ENCODE measurements at places on chromosomes 7 and 10. TPM values are rescaled to one million over a fixed set of nuclear protein-coding genes. Genes with fewer than 3 reads are reported as not detected.
A peak's percentile ranks its signal among the peaks of the same experiment; 100 is the strongest.

- H3K4me3 ChIP-seq = no peak overlapping the region
- no peak overlapping the region for H3K27ac ChIP-seq
- no peaks in the 10 kb centered on the region for H3K36me3 ChIP-seq
- no peak for DNase-seq
- H3K4me1 ChIP-seq = no peaks in the 10 kb centered on the region
Measured at GRCh38 chr10:48750991-48751390, 66.3 kb downstream of the WDFY4 start.

GRCh38 chr10:126569513-126570244, 100.8 kb downstream of the C10orf90 start:
- H3K27ac ChIP-seq = no peak overlapping the region
- H3K4me3 ChIP-seq = no peak overlapping the region

- no peak overlapping the region for H3K4me3 ChIP-seq
- H3K27ac ChIP-seq = no peak overlapping the region
- peaks cover 17% of the 10 kb centered on the region for H3K4me1 ChIP-seq
- no peaks in the 10 kb centered on the region for H3K27me3 ChIP-seq
Measured at GRCh38 chr10:114548662-114549061, 109.4 kb downstream of the ABLIM1 start.

DNA sequence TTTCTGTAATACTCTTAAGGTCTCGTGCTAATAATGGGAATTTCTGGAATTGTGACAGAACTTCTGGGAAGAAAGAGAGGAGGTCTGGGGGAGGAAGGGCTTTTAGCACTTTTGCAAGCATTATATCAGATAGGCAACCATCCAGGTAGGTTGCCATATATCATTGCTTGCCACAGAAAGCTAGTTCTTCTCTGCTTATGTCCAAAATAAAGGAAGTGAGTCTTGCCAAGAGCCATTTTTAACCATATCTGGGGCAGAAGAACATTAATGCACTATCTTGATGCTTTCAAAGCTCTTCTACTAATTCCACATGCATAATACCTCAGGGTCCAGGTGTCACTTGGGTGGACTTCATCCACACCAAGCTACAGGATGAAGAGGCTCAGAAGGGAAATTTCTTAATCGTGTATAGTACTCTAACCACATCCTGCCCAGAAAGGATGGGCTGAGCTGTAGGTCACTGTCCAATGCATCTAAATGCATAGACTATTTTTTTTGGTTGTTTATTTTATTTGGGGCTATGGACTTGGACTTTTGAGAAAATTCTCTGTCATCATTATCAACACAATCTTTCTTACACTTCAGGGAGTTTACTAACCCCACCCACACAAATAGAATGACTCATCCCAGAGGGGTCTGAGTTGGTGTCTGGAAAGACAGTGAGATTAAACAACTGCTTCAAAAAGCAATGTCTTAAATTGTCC, 68.9 kb upstream of the ADO start:
- H3K36me3 ChIP-seq = no peaks in the 10 kb centered on the region
- no peak overlapping the region for H3K27ac ChIP-seq
- no peaks in the 10 kb centered on the region for H3K4me1 ChIP-seq
- H3K27me3 ChIP-seq = no peaks in the 10 kb centered on the region

DNA sequence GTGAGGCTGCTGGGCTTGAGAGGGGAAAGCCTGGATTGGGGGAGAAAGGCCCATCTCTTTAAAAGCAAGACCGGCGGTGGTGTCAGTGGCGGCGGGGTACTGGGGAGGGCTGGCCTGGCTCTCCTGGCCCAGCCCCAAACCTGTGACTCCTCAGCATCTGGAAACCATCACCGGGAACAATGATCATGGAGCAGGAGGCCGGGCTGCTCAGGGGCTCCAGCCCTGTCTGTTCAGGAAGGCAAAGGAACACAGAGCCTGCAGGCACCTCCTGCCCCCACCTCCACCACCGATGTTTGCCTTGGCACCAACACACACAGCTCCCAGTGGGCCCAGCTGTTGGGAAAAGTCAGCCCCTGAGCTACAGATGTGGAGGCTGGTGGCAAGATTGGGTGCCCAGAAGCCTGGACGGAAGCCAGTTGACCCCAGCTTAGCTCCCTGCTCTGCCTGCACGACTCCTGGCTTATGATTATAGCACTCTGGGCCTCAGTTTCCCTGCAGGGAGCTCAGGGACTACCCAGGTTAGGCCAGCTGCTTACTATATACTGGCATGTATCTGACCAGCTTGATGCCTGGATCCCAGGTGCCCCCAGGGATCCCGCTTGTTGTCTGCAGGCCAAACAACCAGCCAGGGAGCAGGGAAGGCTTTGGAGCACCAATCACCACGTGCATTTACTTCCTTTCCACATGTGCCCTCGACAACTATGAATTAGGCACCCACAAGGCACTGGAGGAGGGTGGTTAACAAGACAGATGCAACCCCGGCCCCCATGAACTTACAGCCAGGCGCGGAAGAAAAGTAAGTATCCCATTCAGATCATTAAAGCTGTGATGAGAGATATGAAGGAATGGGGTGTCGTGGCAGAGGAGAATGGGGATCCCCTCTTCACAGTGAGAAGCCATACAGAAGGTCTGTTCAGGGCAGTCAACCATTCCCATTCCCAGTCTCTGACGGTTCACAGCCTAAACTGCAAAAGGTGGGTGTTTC, 37.3 kb downstream of the ZCCHC24 start:
- peaks cover 5% of the 10 kb centered on the region for H3K36me3 ChIP-seq
- H3K4me1 ChIP-seq = peaks cover 11% of the 10 kb centered on the region
- H3K27me3 ChIP-seq = no peaks in the 10 kb centered on the region
- DNase-seq = no peak
- H3K27ac ChIP-seq = no peak overlapping the region

DNA sequence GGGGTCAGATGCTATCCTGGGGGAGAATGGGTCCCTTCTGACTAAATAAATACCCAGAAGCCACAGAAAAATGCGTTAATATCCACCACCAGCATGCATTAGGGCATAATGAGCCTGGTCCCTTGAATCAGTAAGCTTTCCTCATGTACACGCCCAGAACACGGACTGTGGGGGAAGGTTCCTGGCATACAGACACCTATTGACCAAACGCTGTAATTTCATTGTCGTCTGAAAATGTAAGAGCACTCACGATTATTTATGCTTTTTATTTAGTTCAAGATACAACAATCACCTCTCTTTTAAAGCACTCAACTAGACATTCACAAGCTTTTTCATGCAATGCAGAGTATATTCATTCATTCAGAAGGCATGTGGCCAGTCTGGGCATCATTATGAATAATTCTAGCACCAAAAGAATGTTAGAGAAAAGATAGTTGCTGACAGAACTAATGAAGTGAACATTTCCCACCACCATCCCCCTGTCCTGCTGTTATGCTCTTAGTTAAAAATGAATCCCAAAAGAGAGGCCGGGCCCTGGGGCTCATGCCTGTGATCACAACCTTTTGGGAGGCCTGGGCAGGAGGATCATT, 101.0 kb downstream of the SVIL start:
- H3K27me3 ChIP-seq = no peaks in the 10 kb centered on the region
- no peak overlapping the region for H3K27ac ChIP-seq

- DNase-seq = no peak
- H3K27me3 ChIP-seq = no peaks in the 10 kb centered on the region
- H3K4me3 ChIP-seq = no peak overlapping the region
- H3K36me3 ChIP-seq = no peaks in the 10 kb centered on the region
Measured at GRCh38 chr10:26274391-26274790, 57.8 kb downstream of the GAD2 start.

- H3K27me3 ChIP-seq = no peaks in the 10 kb centered on the region
- no peak overlapping the region for H3K4me3 ChIP-seq
- DNase-seq = no peak
- no peaks in the 10 kb centered on the region for H3K36me3 ChIP-seq
- H3K27ac ChIP-seq = no peak overlapping the region
- no peaks in the 10 kb centered on the region for H3K4me1 ChIP-seq
Measured at GRCh38 chr10:57579926-57580325, 687.8 kb downstream of the IPMK start.

DNA sequence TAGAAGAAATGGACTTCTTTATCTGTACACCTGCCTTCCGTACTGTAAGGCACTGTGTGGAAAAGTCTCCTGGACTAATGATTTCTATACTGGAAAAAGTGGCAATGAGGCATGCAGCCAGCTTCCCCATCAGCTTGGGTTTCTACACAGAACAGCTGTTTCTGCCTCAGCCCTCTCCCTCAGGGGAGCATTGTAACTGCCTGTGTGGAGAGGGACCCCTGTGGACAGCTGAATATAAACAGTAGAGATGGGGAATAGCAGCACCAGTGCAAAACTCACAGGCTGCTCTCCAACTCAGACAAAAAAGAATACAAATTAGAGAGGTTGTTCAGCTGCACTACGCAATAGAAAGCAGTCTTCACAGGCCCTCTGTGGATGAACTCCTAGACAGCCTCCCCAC, 451.3 kb upstream of the MBL2 start:
- no peak for DNase-seq
- H3K36me3 ChIP-seq = no peaks in the 10 kb centered on the region

- DNase-seq = no peak
- H3K36me3 ChIP-seq = no peaks in the 10 kb centered on the region
- no peaks in the 10 kb centered on the region for H3K27me3 ChIP-seq
- peaks cover 18% of the 10 kb centered on the region for H3K4me1 ChIP-seq
- peak overlapping the region; percentile 54 for H3K27ac ChIP-seq
- H3K4me3 ChIP-seq = no peak overlapping the region
Measured at GRCh38 chr10:70355051-70356021, 27.1 kb downstream of the LRRC20 start.

DNA sequence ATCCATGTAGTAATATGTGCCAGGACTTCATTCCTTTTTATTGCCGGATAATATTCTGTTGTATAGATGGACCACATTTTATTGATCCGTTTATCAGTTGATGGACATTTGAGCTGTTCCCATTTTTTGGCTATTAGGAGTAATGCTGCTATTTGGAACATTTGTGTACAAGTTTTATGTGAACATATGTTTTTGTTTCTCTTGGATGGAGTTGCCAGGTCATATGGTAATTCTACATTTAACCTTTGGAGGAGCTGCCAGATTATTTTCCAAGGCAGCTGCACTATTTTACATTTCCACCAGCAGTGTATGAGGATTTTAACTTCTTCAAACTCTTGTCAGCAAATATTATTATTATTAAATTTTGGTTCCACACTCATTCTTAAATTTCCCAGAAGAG, 59.2 kb downstream of the C10orf90 start:
- H3K4me1 ChIP-seq = no peaks in the 10 kb centered on the region
- no peak for DNase-seq
- H3K27ac ChIP-seq = no peak overlapping the region

DNA sequence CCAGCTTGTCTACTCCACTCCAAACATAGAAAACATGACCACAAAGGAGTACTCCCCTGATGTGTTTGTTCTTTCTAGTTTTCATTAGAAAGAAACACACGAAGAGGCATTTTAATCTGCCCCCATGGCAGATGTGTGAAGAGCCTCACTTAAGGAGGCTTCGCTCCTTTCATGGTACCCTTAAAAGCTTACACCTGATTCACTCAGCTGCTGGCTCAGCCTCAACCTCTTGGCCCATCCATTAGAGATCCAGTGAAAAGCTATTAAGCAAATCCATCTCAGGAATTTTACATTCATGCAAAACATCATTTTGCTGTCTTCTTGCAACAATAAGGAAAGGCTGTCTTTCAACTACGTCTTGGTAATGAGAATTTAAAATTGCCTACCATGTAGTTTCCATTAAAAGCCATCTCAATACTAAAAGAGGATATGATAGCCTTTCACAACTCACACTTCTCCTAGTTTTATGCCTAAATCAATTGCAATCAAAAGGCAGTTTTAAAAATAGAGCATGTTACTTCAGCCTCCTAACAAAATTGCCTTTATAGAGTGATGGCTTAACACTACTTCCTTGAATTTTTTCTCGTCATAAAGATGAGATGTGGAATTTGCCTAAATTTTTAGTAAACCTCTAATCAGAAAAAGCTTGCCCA, 22.7 kb downstream of the MACC1 start:
- DNase-seq = no peak
- H3K36me3 ChIP-seq = no peaks in the 10 kb centered on the region
- H3K4me3 ChIP-seq = no peak overlapping the region

DNA sequence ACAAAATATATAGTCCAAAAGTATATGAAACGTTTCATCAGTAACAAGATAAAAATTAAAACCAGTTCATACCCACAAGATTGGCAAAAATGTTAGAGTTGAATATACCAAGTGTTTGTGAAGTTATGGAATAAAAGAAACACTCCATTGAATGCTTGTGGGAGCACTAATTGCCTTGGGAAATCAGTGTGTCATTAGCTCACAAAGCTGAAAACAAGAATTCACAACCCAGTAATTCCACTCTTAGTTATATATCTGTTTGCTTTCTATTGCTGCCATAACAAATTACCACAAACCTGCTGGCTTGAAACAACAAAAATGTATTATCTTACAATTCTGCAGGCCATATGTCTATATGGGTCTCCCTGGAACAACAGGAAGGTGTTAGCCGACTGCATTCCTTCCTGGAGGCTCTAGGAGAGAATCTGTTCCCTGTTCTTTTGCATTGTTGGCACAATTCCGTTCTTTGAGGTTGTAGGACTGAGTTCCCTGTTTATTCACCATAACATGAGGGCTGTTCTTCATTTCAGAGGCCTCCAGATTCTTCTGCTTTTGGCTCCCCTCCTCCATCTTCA, 45.7 kb downstream of the SEM1 start:
- H3K4me3 ChIP-seq = no peak overlapping the region
- DNase-seq = no peak
- no peaks in the 10 kb centered on the region for H3K4me1 ChIP-seq
- no peaks in the 10 kb centered on the region for H3K27me3 ChIP-seq
- H3K27ac ChIP-seq = no peak overlapping the region
- no peaks in the 10 kb centered on the region for H3K36me3 ChIP-seq

GRCh38 chr10:68202960-68203353, 29.0 kb downstream of the ATOH7 start:
- no peaks in the 10 kb centered on the region for H3K4me1 ChIP-seq
- no peaks in the 10 kb centered on the region for H3K27me3 ChIP-seq
- H3K4me3 ChIP-seq = no peak overlapping the region
- no peaks in the 10 kb centered on the region for H3K36me3 ChIP-seq
- DNase-seq = no peak
- H3K27ac ChIP-seq = no peak overlapping the region

The PCLO gene
- total RNA-seq = 10.8 TPM

The LMTK2 gene
- 21.6 TPM for total RNA-seq

The HGF gene
- 15.0 TPM for total RNA-seq

The CNPY1 gene
- not detected for total RNA-seq

The ACHE gene
- total RNA-seq = 9.3 TPM

The ATRNL1 gene
- 15.5 TPM for total RNA-seq

The SORCS3 gene
- 0.25 TPM for total RNA-seq

All from vagina (tissue), 2 donors.